ENCODE measurements at places on chromosomes 2 and 18.

DNA sequence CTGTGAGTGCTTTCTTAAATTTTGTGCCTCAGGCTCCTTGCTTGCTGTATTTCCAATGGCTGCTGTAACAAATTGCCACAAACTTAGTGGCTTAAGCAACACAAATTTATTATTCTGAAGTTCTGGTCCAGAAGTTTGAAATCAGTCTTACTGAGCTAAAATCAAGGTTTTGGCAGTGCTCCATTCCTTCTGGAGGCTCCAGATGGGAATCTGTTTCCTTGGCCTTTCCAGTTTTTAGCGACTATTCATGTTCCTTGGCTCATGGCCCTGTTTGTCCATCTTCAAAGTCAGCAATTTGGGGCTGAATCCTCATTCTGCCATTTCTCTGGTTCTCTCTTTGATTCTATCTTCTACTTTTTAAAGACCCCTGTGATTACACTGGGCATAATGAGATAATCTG lies 31.8 kb downstream of the STRADB start:
- DNase-seq: no peak

DNA sequence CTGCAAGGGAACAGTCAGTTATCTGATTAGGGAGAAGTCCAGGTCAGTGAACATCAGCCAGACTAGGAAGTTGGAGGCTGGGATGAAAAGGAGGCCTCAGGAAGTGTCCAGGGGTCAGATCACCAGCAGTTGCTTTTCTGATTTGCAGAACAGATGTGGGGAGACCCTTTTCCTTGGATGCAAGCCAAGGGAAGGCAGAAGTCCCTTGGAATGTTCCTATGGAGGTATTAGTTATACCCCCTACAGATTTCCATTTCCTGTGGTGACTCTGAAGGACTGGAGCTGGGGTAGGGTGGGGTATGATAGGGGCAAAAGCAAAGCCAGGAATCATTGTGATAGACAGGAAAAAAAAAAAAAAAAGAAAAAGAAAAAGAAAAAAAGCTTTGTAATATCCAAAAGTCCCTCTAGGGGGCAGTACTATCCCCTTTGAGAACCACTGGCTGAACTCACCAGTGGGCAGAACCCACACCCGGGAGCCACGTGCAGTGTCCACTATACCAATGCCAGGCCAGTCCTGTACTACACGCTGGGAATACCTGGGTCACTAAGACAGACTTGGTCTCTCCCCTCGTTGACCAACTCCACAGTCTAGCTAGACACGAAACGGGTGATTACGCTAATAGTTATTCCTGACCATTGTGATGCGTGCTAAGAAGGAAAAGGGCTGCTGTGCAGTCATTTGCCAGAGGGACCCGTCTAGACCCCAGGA lies 7.4 kb downstream of the DYSF start:
- DNase-seq: no peak

DNA sequence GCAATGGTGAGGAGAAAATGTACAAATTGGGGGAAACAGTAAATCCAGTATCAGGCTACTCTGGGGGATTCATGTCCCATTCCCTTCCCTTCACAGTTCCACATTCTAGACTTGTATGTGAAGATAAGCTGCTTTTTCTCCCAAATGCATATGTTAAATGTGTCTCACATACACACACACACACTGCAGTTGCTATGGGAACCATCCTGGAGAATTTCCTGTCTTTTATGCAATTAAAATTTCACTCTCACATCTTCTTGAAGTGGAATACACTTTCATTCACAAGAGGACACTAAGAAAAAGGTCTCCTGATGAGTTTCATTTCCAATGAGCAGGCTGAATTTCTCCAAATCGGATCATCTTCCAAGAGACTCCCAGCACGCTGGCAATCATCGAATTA lies 366.0 kb downstream of the LRATD1 start:
- DNase-seq: no peak

GRCh38 chr2:187324631-187325030 lies 123.4 kb downstream of the CALCRL start:
- no peak for DNase-seq

DNA sequence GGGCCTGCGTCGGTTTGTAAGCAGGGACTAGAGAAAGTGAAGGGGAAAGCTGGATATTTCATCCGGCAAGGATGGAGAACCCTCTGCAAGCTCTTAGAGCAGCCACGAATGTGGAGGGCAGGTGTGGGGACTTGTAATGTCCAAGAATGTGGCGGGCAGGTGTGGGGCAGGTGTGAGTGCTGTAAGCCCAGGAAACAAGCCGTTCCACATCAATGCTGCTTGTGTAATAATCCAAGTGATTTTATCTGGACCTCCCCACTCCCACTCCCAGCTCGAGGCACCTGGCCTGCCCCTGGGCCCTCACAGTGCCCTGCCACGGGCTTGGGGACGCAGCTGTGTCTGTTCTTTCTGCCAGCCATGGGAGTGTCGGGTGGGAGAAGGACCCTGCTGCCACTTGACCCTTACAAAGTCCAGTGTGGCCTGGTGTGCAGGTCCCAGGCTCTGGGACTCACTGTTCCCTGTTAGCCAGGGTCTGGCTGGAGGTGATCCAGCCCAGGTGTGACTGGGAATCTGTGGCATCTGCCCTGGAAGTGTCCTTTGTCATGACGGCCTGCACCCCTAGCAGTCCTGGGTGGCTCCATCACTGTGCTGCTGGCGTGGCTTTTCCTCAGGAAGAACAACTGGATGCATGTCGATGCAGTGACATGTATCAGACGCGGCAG lies 42.8 kb downstream of the SOX11 start:
- DNase-seq: no peak

Data from thoracic aorta (tissue), 2 donors.